ENCODE measurements at places on chromosomes 4 and X.

- DNase-seq, result no peak
Measured at GRCh38 chr4:628821-629635, 3.7 kb downstream of the PDE6B start.

GRCh38 chrX:34656842-34657725 lies at the start of gene TMEM47:
TSS of gene TMEM47 (minus strand) at chrX:34657285. CDS start at chrX:34657029, 256 bp downstream.
- DNase-seq, result no peak

- no peak for DNase-seq
Measured at GRCh38 chr4:138800421-138800820, 215.2 kb upstream of the NOCT start.

DNA sequence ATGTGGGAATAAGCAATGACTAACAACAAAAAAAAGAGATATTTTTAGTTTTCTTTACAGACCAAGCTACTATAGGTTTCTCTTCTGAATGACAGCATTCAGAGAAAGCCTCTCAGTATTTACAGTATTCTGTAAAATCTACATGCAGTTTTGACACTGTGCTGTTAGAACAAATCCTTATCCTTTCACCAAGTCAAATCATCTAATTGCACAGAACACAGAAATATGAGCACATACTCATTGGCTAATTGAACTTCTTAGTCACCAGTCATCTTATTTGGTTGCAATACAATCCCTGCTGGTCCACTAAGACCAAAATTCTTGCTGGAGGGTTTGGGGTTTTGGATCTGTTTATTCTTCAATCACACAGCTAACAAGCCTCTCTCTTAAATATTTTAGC lies 5.7 kb downstream of the ACOT9 start:
- DNase-seq, result no peak

- no peak for DNase-seq
Measured at GRCh38 chrX:153714256-153714655, 9.9 kb downstream of the BCAP31 start.

- no peak for DNase-seq
Measured at GRCh38 chr4:3360777-3361176, 68.0 kb downstream of the RGS12 start.

DNA sequence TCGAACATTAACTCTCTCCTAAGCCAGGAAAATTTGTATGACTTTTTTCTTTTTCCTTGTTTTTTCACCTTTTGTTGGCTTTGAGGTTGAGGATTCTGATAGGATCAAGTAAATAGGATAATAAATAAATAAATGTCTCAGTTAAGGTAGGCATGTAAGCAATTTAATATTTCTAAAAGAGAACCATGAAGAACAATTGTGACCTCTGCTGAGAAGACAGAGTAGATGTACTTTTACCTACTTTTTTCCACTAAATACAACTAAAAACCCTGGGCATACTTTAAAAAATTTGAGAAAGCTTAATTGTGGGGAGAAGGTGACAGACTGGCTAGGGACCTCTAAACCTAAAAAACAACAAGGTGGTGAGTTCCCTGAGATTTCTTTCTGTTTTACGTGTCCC lies 31.6 kb upstream of the CLNK start:
- DNase-seq, result no peak

DNA sequence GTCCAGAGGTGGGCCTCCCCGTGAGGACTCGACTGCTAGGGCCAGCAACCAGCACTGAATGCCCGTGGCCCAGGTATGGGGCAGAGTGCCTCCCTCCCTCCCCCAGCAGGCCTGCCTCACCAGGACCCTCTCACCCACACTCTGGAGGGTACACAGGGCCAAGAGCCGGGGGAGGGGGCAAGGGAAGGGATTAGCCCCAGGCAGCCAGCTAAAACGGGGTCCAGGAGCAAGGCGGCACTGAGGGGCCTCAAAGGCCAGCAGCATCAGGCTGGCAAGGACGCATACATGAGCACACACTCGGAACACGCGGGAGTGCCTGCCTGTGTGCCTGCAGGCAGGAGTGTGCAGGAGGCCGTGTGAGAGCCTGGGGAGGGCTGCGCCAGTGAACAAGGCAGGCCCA lies 18.3 kb upstream of the DUSP9 start:
- DNase-seq, result no peak

DNA sequence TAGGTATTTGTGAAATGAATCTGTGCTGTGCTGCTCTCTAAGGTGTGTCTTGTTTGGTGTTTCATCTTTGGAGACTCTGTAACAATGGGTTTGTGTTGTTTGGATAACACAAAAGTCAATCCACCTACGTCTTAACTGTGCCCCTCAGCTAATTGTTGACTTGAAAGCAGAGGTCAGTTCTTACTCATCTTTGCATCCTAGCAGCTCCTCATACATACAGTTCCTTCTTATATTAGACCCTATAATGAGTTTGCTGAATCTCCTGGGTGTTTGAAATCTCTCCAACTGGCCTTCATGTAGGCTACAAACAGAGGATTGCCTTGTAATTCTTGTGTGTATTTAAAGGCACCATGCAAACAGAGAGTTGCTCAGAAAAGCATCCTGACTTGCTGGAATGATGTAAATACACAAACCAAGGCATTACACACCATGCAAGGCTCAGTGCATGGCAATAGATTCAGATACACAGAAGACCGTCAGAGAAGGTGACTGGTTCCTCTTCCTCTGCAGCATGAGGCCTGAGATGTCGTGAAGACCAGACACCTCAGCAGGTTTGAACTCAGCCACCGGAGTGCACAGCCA lies 220.0 kb upstream of the JADE1 start:
- no peak for DNase-seq

DNA sequence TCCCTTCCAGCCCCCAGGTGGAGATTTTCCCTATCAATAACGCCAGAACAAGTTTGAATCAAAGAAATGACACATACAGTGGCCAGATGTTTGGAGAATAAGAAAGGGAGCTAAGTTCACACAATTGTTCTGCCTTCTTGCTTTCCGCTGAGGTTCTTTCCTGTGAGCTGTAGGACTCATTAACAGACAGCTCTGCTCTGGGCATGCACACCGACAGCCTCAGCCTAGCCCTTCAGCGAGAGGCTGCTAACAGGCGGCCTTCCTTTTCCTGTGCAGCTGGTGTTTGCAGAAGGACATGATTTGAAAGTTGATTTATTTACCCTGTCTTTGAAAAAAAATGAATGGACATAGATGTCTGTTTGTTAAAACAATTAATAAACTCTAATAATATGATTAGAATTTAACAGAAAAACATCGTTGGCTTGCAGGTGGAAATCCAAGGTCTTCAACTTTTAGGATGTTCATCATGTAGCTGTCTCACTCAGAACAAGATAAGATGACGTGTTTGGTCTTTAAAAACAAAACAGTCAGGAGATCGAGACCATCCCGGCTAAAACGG lies 183.3 kb downstream of the KDR start:
- DNase-seq, result no peak

DNA sequence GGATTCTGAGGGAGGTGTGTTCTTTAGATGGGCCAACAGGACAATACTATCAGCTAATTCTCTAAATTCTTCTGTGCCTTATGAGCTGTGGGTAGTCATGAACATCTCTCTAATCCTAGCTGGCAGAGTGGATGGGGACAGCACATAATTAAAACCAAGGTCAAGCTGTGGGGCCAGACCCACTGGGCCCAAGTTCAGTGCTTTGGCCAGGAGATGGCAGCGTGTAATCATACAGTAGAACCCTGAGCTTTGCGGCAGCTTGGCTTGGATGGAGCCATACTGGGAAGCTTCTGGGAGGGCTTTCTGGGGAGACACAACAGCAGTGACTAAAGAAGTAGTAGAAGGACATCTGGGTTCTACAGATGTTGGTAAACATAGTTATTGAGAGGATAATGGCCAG lies 140.3 kb upstream of the CXCL13 start:
- DNase-seq, result peak; percentile 46

DNA sequence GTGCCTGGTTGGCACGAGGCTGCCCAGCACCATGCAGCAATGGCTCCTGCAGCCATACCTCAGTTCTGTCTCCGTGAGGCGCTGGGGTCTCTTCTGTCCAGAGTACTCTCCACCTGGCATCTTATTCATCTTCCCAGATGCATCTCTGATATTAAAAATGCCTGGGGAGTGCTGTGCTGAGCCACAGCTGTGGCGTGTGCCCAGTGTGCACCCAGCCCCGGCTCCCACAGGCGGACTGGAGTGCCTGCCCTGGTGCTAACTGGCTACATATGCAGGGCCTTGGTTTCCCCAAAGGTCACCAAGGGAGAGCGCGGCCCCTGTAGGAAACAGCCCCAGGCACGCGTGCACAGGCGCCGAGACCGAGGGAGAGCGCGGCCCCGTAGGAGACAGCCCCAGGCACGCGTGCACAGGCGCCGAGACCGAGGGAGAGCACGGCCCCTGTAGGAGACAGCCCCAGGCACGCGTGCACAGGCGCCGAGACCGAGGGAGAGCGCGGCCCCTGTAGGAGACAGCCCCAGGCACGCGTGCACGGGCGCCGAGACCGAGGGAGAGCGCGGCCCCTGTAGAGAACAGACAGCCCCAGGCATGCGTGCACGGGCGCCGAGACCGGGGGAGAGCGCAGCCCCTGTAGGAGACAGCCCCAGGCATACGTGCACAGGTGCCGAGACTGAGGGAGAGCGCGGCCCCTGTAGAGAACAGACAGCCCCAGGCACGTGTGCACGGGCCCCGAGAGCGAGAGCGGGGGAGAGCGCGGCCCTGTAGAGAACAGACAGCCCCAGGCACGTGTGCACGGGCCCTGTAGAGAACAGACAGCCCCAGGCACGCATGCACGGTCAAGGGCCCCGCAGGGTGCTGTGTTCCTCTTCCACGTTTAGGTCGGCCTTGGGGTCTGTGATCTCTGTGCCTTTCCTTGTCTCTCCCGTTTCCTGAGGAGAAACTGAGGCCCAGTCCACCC lies 14.5 kb downstream of the TMEM175 start:
- DNase-seq, result peak; percentile 16

- DNase-seq, result no peak
Measured at GRCh38 chrX:69036674-69037573, 128.3 kb downstream of the PJA1 start.

GRCh38 chrX:8049827-8050226 lies 121.2 kb downstream of the VCX2 start:
- no peak for DNase-seq

DNA sequence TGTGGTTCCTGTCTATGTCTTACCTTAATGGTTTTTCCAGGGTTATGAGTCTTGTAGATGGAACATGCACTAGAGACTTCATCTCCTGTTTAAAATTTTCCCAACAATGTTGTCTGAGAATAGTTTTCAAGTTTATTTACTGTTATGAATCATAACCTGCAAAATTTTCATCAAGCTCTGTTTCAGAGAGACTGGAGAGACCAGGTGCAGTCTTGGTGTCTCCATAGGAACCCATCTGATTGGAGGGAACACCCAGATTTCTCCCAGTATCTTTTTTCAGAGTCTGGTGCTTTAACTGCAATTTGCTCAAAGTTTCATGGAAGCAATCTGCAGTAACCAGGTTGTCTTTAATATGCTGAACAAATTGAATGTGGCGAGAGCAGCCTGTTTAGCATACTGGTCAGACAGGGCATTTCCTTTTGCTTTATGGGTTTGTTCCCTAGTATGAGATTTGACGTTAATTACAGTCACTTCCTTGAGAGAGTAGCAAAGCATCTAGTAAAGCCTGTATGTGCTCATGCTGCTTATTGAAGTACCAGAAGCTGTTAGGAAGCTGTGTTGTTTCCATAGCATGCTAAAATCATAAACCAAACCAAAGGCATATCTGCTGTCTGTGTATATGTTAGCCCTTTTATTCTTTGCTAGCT lies 18.8 kb upstream of the VSIG1 start:
- DNase-seq, result no peak

DNA sequence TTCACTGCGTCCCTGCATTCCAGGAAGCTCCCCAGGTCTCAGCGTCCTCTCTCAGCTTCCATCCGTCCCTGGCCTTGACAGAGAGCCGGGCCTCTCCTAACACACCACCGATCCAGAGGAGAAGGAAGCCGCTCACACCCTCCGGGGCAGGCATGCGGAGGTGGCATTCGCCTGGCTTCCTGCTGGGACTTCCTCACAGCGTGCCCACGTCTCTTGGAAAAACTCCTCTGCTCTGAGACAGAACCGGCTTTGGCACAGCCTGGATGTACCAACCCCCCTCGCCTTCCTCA lies 3.2 kb downstream of the CTAG2 start:
- no peak for DNase-seq

DNA sequence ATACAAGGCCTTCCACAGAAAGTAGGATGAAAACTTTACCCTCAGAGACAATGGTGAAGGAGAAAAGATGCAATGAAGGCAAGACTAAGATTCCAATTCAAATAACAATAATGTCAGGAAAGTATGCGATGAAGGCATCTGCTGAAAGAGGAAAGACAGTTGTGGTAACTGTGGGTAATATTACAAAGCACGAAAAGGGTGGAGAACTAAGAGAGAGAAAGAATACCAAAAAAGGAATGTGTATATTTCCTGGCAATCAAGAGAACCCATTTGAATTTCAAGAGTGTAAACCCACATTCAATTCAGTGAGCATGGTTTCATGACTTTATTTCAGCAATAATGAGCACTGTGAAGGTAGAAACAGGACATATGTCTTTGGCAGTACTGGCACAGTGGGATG lies 225.5 kb downstream of the PALLD start:
- no peak for DNase-seq

DNA sequence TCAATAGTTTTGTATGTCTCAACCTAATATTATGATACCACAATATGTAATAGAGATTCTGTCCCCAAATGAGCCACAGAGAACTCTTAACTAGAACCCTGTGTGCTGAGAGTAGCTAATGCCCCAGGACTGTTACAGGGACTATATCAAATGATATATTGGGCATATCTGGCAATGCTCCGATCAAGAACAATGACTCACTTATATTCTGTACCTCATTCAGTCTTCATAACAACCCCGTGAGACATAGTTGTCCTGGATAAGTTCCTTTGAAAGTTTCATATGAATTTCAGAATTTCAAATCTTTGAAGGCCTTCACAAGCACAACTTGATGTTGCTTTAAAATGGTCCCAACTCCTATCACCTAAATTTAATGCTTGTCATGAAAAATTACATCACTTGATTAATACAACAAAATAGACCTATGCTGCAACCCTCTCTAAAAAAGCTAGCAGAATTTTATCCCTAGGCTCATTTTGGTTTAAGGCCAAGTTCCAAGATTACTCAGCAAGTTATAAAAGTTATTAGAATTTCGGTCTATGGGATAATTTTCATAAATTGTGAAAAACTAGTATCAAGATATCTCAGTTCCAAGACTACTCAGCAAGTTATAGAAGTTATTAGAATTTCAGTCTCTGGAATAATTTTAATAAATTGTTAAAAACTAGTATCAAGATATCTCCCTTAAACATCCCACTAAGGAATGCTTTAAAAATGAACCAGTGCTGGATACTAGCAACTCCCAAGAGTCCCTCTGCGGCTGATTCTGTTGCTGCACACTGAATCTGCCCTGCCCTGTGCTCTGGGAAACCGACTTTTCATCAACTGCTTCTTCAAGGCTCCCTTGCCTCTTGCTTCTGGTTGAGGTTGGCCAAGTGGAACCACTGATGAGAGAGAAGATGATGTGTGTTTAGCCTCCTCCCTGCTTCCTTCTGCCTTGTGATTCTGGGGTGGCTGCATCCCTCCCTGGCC lies 6.0 kb upstream of the ANXA3 start:
- no peak for DNase-seq

GRCh38 chrX:34813618-34814017 lies 129.0 kb upstream of the FAM47B start:
- no peak for DNase-seq

- DNase-seq, result no peak
Measured at GRCh38 chr4:11698033-11698432, 269.3 kb upstream of the HS3ST1 start.

Measured in activated T-cell treated with anti-CD3 and anti-CD28 coated beads, Interleukin-2, amount 50 U/mL, for 24 hours (primary cell).